ENCODE measurements at places on chromosomes 3 and 15.

DNA sequence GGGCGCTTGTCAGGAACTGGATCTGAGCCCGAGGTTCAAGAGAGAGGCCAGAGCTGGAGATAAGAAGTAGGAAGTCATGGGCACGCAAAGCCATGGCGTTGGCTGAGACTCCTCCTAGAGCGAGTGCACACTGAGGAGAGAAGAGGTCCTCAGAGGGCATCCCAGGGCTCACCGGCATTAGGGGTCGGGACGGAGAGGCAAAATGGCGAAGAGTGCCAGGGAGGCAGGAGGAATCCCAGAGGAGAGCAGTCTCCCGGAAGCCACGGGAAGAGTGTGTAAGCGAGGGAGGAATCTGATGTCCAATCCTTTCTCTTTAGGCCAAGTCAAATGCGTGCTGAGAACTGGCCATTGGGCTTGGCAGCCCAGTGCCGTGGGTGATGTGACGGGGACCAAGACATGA lies 24.0 kb downstream of the EFCC1 start:
- DNase-seq = no peak

- DNase-seq = no peak
Observed at GRCh38 chr3:87761795-87762194, 297.0 kb downstream of the CGGBP1 start.

- no peak for DNase-seq
Observed at GRCh38 chr3:117114517-117115265, 405.1 kb downstream of the TUSC7 start.

GRCh38 chr3:49745986-49746385 lies 22.2 kb upstream of the GMPPB start:
- no peak for DNase-seq

- no peak for DNase-seq
Observed at GRCh38 chr3:9349321-9350117, 13.3 kb upstream of the THUMPD3 start.

GRCh38 chr3:4981294-4981664 lies 2.0 kb downstream of the BHLHE40 start:
- DNase-seq = no peak

DNA sequence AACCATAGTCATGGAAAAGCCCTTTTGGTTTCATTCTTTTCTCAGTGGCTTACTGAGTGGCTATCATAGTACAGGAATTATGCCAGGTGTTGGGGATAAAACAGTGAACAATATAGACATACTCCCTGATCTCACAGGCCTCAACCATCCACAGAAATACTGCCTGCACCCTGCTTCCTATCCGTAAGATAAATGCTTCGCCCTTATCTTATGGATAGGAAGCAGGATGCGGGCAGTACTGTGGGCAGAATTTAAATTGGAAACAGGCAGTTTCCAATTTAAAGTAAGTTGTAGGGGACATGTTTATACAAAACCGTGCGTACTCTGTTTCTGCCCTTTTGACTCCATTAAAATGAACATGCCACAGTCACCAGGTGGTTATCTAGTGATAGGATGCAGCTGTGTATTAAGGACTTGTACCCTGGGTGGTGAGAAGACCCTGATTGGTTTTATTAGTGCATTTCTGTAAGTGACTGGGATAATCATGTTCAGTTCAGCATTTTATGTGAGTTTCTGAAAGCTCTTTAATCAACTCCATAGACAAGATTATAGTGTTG lies 141.8 kb upstream of the BHLHE40 start:
- DNase-seq = no peak

- DNase-seq = no peak
Observed at GRCh38 chr15:66126456-66126855, 127.1 kb downstream of the MEGF11 start.

DNA sequence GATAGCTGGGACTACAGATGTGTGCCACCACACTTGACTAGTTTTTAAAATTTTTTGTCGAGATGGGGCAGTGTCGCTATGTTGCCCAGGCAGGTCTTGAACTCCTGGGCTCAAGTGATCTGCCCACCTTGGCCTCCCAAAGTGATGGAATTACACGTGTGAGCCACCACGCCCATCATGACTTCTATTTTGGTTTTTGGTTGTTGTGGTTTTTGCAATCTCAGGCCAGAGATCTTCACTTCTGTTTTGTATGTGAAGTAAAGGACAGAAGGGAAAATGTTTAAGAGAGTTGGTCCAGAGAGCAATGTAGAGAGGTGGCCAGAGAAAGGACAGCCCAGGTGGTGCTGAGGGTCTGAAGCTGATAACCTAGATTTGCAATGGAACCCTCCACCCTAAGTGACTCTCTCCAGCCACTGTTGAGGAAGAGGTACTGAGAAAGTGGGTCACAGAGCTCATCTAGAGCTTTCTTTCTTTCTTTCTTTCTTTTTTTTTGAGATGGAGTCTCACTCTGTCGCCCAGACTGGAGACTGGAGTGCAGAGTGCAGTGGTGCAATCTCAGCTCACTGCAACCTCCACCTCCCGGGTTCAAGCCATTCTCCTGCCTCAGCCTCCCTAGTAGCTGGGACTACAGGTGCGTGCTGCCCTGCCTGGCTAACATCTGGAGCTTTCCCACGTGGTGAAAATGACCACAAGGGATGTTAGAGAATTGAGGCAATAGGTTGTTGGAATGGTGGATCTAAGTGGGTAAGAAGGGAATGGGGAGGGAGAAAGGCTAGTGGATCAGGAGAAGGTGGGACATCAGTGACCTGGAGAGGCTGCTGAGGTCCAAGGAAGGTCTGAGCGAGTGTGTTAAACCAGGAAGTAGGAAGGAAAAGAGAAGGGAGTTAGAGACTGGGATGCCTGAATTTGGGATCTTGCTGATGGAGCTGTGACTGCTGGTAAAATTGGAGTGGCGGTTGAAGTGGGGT lies 22.4 kb upstream of the SEMA4B start:
- DNase-seq = no peak

- DNase-seq = no peak
Observed at GRCh38 chr3:181699171-181699903, 12.4 kb upstream of the SOX2 start.

DNA sequence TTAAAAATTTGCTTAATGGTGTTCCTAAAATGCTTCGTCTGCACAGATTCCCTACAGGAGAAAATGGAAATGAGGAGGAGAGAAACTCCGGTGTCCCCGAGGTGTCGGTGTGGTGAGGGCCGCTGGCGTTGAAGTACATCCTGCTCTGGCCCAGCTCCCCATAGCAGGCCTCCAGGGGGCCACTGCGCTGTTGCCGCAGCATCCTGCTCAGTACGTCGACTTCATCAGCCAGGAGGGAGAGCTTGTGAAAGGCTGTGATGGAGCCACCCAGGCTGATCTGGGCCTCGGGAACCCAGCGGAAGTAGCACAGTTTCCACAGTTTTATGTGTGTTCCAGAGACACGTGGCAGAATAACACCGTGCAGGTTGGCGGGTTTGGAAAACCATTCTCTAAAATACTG lies 37.8 kb downstream of the FAN1 start:
- no peak for DNase-seq

All from T-helper 2 cell (primary cell).